ENCODE measurements at places on chromosomes 2 and 18.

- DNase-seq: no peak
Observed at GRCh38 chr2:198890490-198890889, 567.2 kb downstream of the SATB2 start.

DNA sequence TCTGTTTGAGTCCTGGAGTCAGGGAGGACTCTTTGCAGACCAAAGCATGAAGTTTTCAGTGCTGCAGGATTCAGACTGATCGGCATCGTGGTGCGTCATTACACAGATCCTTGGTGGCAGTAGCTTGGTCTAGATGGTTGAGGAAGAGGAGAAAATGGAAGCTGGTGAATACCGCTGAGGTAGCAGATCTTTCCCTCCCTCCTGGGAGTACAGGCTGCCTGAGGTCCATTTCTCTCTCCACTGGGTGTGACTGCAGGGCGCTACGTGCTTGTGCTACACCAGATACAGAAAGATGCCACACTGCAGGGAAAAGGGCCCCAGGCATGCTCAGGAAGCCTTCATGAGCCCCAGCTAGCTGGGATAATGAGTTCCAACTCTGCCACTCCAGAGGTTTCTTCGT, 3.3 kb upstream of the CNDP1 start:
- DNase-seq: no peak

GRCh38 chr2:201779901-201780673, 646 bp downstream of the ALS2 start:
- DNase-seq: no peak

- no peak for DNase-seq
Observed at GRCh38 chr2:6995391-6996097, 78.3 kb downstream of the RNF144A start.

- no peak for DNase-seq
Observed at GRCh38 chr2:85757860-85758259, 4.1 kb downstream of the ATOH8 start.

- DNase-seq: no peak
Observed at GRCh38 chr2:235992024-235992423, 176.2 kb downstream of the GBX2 start.

DNA sequence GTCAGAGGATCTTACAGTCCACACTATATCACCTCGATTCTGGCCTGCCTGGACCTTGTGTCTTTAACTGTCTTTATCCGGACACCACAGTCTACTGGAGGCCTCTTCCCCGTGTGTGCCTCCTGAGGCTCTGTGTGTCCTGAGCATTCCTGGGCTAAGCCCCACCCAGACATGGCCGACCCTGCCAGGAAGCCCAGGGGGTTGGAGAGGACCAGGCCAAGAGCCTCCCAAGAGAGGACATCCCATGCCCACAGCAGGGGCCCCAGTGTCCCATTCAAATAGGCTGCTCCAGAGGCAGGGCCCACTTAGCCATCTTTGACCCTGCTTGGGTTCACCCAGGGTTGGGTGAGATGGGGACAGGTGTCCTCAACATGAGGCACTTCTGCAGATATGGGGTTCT, 84.7 kb upstream of the OTOS start:
- no peak for DNase-seq

- no peak for DNase-seq
Observed at GRCh38 chr2:64594226-64594989, 59.3 kb downstream of the SERTAD2 start.

DNA sequence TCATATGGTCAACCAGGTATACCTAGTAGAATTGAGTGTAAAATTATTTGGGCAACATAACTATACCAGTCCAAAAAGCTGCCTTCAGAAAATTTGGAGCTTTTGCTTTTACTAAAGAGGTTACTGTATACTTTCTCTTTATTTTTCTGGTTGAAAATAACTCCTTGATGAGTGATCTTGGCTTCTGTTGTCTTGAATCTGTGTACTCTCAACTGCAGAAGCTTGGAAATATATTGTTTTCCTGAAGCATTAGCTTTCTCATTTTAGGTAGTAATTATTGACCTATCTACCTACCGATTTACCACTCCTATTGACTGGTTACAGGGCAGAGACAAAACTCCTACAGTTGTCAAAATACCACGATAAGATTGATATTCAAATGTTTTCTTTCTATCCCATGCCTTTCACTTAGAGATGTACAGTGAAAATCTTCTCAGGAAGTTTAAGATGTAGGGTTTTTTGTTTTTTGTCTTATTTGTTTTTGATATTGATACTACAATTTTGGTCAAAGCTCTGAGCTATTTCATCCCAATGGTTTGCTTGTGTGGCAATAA, 35.7 kb upstream of the DLX1 start:
- DNase-seq: no peak

GRCh38 chr2:204260901-204261300, 284.4 kb upstream of the PARD3B start:
- no peak for DNase-seq

GRCh38 chr2:120317180-120317533, 28.8 kb upstream of the INHBB start:
- DNase-seq: no peak

DNA sequence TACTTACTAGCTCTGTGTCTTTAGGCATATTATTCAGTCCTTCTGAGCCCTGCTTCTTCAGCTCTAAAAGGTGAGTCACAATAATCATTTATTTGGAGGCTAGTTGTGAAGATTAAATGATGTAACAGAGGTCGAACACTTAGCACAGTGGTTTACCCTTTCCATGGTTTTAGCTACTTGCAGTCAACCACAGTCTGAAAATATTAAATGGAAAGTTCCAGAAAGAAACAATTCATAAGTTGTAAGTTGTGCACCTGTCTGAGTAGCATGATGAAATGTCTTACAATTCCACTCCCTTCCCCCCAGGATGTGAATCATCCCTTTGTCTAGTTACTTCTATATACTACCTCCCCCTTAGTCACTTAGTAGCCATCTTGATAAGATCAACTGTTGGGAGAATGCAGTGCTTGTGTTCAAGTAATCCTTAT, 217.6 kb upstream of the THUMPD2 start:
- DNase-seq: no peak

DNA sequence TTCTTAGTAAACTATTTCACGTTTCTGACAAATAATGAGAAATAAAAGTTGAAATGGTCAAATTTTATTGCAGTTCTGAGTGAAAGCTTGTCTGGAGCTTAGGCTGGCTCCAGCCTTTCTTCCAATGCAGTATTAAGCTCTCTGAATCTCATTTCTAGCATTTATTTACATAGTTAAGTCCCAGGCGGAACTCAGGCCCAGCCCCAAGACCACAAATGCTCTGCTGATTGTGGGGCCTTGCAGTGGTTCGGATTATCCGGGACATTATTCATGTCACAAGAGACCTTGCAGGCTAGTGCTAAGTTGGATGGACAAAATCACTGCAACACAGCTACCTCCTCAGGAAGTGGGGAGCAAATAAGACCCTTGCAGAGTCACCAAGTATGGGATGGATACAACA, 2009.3 kb upstream of the CELF4 start:
- no peak for DNase-seq

GRCh38 chr2:221494556-221494955, 77.5 kb downstream of the EPHA4 start:
- DNase-seq: no peak

GRCh38 chr18:31965316-31965970, 22.5 kb upstream of the TRAPPC8 start:
- no peak for DNase-seq

GRCh38 chr2:158979772-158980171, 11.3 kb downstream of the TANC1 start:
- no peak for DNase-seq

GRCh38 chr2:205773989-205774388, 91.7 kb downstream of the NRP2 start:
- no peak for DNase-seq
